ENCODE measurements at places on chromosomes 4 and X.
A peak's percentile ranks its signal among the peaks of the same experiment; 100 is the strongest.

GRCh38 chr4:58957711-58958110 lies 1847.5 kb upstream of the IGFBP7 start:
- DNase-seq = no peak

DNA sequence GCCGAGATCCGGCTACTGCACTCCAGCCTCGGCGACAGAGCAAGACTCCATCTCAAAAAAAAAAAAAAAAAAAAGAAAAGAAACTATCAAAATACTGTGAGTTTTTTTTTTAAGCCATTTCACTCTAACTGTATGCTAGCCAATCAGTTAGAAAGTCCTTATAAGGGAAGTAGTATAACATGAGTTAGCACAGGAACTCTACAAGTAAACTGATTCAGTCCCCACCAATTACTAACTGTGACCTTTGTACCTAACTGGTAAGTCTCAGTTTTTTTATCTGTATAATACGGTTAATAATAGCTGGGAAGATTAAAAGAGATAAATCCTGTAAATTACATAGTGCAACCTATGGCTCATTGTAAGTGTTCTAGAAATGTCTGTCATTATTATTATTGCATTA lies 35.1 kb upstream of the BRS3 start:
- DNase-seq = no peak

- DNase-seq = no peak
These were observed 326.6 kb downstream of the GPAT3 start for GRCh38 chr4:83862471-83862870.

GRCh38 chr4:5708449-5709206 lies at the start of gene EVC2:
TSS of gene EVC2 (minus strand) at chr4:5708559. CDS start at chr4:5708513, 46 bp downstream.
- DNase-seq = peak; percentile 65

GRCh38 chr4:105305019-105305836 lies 158.6 kb downstream of the TET2 start:
- DNase-seq = no peak

DNA sequence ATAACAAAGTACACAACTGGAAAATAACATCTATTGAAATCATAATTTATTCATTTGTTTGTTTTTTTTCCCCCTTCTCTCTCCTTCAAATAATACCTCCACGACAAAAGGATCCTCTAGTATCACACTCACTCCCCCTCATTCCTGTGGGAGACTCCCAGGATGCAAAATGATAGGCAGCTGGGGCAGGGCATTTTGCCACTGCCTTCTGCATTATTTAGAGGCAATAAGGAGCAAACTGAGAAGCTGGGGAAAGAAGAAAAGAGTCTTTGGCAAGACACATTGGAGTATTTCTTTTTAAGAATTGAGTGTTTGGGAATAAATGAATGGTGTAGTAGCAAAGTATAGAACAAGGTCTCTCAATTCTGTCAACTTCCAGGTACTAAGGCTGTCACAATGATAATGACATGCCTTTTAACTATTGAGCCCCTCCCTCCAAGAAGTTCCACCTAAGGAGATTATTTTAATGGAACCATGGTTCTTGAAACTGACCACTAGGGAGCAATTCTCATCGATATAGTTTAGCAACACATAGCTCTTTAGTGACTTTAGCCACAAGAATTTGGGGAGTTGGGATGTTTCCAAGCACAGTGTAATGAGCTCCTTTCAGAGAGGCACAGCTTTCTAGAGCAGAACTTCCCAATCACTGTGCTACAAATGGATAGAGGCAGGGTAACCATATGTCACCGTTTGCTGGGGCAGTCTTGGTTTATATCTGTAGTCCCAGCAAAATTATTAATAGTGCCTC lies 303.3 kb downstream of the FRMPD4 start:
- no peak for DNase-seq

DNA sequence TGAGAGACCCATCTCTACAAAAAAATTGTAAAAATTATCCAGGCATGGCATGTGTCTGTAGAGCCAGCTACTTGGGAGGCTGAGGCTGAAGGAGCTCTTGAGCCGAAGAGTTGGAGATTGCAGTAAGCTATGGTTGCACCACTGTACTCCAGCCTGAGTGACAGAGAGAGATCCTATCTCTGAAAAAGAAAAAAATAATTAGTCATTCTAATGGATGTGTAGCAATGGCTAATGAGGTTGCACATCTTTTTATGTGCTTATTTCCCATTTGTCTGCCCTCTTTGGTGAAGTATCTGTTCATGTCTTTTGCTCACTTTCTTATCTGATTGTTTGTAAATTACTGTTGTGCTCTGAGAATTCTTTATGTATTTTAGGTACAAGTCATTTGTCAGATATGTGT lies 19.0 kb upstream of the MAML3 start:
- DNase-seq = no peak

DNA sequence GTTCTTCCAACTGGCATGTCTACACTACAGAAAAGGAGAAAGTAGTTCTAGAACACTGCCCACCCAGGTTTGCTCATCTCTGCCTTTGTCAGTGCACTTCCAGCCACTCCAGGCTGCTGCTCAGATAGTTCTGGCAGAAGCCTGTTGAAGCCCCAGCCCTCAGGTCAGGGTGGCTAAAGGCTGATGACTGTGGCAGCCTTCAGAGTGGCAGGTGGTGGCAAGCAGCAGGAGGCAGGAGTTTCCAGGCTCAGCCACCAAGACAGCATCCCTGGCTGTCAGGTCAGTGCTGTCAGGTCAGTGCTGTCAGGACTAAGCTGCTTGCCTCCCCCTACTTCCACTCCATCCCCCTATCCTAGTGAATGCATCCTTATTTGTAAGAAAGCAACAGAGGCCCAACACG lies 100.4 kb downstream of the MAMLD1 start:
- DNase-seq = no peak

DNA sequence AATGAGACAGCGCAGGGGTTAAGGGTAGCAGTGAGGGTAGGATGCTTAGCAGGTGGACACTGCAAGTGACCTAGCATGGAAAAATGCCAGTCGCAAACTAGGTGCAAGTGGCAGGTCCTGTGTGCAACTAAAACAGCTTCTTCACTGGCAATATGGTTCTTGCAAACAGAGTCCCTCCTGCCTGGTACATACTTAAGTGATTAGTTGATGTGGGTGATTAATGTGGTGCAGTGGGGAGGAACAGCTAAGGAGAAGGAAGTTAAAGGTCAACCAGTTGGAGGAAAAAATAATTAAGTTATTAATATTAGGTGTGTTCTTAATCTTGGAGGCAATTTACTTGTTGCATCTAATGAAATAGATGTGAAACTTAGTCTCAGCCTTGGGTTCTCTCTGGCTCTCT lies 121.6 kb upstream of the IGFBP7 start:
- no peak for DNase-seq

GRCh38 chr4:146401274-146401673 lies 120.5 kb downstream of the SLC10A7 start:
- no peak for DNase-seq

DNA sequence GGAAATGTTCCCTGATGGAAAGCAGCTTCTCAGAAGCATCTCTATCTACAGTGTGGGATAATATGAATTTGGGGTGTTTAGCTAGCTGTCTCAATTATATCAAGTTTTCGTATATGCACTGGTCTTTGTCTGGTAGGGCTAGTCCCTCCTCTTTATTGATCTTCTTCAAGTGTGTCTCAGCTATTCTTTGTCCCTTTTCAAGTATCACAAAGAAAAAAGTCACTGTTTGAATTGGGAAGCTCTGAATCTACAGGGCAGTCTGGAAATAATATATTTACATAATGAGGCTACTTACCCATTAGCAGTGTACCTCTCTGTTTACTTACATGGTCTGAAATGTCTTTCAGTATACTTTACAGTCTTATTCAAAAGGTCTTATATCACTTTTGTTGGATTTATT lies 526.0 kb downstream of the IL1RAPL1 start:
- no peak for DNase-seq

DNA sequence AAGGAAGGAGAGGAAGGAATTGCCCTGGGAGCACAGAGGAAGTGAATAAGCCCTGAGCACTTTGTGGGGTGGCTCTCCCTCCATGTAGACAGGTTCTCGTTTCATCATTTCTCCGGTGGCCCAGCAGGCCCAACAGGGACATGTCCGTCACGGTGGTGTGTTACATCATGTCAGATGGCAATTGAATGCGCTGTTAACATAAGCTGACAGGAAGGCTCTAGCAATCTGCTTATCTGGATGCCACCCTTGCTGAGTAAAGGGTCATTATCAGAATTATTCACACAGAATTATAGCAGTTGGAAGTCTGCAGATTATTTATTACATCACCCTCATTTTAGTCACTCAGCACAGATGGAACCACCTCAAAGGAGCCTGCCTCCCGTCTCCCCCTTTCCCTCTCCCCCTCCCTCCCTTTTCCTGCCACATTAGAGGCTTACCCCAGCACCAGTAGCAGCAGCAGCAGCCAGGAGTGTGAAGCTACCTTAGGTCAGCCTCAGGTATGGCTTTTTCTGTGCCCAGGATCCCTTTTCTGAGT lies 124.3 kb upstream of the TRIM2 start:
- no peak for DNase-seq

DNA sequence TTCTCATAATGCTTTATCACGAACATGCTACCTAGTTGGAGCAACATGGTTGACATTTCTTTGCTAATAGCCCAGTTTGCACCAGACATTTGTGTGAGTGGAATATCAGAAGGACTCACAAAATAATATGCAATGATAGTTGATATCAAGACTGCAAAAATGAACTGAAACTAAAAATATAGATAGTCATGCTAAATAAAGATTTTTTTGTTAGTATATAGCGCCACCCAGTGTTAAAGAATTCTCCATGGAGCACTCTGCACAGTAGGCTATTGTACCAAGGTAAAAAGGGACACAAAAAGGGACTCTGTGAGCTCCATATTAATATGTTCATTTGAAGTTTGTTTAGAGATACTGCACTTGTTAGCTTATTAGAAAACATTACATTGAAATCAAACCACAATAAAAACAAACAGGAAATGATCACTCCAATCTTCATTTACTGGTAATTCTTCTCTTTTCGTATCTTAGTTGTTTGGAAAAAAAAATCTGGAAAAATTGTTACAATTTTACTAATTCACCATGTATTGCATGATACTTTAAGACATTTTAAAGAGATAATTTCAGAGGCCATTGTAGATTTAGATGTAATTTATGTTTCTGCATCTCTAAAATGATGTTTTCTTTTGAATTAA lies 1509.6 kb downstream of the ADGRL3 start:
- DNase-seq = no peak

- no peak for DNase-seq
These were observed 7.0 kb upstream of the ADGRA3 start for GRCh38 chr4:22522706-22523501.

DNA sequence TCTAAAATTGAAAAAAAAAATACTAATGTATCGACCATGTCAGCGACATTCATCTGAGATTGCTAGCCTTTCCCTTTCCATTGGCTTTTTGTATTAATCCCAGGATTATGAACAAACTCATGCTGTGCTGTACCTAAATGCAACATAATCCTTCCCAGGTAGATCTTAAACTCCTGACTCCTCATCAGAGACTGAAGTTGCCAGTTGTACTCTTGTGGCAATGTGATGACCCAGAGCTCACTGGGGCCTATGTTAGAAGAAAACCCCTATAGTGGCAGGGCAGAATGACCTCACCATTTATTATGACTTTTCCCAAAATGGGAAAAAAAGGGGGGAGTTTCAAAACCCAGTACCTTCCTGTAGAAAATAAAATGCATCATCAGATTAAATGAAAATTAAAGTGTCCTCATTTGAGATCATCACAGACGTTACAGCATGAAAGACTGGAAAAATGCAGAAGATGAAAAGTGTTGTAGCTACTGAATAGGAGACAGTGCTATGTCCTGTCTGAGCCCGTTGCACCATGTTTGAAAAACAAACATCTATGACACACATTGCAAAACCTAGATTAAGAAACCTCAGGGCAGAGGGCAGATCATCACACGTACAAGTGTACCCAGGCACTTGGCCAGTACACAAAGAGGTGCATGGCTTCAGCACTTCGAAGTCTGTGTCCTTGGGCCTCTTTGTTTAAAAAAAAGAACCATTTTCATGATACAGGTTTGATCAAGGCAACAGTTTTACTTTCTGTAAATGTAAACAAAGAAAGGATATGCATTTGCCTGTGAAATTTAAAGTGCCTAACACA lies 6.8 kb upstream of the ACSL4 start:
- peak; percentile 55 for DNase-seq

DNA sequence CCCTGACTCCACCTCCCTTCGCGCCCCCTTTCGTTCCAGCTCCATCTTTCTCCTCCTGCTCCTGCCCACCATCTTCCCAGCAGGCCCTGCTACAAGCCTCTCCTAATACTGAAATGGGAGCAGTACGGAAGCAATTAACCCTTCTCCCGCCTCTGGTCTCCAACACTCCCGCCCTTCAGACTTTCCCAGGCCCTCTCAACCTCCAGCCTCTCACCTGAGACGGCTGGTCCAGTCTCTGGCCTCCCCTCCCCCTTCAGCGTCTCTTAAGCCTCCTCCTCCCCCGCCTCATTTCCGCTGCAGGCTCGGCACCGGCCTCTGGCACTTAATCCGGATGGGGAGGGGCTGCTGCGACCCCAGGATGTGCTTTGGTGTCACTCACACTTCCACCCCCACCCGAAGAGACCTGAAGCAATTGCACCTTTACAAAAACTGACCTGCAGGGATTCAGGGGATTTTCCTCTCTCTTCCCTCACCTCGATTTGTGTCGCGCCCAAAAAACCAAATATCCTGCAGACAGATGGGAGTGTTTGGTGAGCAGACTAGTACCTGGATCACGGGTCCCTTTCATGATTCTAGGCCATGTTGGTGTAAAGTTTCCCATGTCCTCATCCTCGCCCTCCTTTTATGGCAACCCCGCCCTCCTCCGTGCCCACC lies 657 bp downstream of the TCEAL8 start:
- DNase-seq = peak; percentile 45

GRCh38 chr4:152975380-152976211 lies 39.5 kb downstream of the FHDC1 start:
- no peak for DNase-seq

DNA sequence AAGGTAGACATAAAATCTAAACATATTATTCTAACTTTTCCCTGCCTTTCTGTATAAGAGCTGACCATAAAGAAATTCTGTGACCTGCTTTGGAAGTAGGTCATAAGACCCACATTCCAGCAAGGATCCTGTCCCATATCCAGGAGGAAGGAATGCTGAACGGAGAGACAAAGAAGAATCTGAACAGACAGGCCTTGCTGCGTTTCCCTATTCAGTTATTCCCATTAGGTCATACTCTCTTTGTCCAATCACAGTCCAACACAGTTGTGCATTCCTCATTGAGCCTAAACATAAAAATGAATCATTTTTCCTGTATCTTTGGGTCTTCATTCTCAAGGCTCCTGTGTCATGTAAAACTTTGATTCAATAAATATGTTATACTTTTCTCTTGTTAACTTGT lies 287.6 kb upstream of the TAPT1 start:
- DNase-seq = no peak

Data from prostate gland (tissue), 2 donors.